ENCODE measurements at places on chromosomes 1 and 21.
A peak's percentile ranks its signal among the peaks of the same experiment; 100 is the strongest.

DNA sequence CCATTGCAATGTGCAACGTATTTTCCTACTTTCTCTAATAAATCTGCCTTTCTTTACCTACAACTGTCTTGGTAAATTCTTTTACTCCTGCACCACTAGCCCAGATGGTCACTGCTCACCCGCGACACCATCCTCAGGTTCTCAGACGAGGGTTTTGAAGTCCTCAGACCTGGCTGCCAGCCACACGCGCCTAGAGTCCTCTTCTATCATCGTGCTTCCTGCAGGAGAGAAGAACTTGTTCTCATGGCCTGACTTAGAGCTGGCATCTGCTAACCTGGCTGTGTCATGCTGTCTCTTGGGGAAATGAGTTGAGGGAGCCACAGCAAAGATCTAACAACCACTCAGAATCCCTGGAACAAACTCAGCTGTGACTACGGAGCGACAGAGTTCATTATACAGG is 30.3 kb upstream of the PGBD5 start:
- no peak for DNase-seq

DNA sequence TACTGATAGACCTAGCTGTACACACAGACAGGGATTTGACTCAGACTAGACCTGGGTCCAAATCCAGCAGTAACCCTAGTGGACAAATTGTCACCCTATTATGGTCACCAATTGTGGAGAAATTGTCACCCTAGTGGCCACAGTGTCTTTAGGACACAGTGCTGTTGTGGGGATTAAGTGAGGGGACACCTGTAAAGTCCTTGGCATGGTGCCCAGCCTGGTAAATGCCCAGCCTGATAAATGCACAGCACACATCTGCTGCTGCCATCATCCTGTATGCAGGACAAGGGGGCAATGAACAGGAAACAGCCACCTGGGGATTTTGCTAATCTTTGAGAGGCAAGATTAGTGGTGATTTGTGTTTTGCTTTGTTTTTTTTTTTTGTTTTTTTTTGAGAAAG is 2.3 kb downstream of the TMEM61 start:
- no peak for DNase-seq

DNA sequence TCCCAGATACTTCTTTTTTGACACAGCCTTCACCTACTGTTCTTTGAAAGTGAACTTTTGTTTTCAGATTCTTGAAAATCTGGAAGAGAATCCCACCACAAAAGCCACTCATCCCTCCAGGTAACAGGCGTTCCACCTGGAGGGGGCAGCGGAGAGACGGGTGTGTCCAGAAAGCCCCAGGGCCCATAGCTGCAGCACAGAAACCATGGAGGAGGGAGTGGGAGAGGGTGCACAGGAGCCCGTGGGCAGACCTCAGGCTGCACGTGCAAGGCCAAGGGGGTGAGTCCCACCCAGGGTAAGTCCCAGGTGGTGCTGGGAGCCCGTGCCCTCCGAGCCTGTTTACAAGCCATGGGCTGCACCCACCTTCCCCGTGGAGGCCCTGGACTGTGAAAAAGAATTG is 86.5 kb downstream of the PSMG1 start:
- no peak for DNase-seq

DNA sequence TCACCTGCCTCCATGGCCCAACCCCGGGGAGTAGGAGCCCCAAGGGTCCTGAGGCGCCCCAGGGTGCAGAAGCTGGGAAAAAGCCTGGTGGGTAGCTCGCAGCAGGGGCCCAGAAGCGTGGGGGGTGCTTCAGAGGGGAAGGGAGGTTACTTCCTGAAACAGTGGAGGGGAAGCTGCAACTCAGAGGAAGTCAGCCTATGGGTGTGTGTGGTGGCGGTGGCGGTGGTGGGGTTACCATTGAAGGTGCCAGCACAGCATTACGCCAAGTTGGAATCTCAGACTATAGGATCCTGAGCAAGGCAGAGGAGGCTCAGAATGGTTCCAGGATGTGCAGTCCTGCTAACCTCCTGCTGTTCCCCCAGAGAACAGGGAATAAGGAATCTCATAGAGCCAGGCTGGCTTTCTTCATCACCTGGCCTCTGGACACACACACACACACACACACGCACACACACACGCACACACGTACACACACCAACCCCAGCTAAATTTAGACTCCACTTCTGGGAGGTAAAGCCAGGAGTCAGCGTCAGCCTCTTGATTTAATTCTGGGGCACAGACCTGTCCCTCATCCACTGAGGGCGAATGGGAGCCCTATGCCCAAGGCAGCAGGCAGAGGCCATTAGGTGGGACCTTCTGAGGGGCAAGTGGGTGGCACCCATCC is 1.3 kb downstream of the DENND4B start:
- DNase-seq: peak; percentile 68

DNA sequence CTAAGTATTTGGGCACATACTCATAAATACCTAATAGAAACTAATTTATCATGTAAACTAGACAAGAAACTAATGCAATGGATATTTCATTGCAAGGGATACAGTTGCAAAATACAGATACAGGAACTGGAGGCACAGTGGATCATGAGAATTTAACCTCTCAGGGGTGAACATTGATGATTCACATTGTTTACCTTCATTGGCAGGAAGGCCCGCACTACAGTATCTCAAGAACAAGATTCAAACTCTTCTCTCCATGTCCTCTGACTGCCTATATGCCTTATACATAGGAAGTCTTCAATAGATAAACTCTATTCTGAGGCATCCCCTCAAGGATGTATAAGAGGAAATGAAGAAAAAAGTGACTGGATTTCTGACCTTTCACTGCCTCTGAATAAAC is 18.4 kb upstream of the PTBP2 start:
- no peak for DNase-seq

DNA sequence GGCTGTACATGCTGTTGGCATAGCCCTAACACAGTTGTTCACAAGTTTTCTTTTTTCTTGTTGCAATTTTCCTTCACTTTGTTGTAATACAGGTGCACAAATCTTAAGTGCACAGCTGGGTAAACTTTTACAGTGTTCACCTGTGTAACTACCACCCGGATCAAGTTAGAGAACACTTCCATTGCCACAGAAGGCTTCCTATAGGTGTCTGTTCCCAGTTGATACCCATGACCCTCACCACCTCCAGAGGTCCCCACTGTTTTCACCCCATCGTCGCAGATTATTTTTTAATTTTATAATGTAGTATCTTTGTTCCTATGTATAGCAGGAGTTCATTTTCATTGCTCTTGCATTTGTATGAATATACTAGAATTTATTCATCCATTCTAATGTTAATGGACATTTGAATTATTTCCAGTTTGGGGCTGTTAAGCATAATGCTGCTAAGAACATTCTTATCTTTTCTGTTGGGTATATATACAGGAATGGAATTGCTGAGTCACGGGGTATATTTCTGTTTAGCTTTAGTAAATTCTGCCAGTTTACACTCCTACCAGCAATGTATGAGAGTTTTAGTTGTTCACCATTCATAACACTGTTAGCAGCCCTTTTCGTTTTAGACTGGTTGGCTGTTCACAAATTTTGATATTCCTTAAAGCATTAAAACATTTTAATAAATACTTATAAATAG is 16.4 kb downstream of the SPRTN start:
- no peak for DNase-seq

DNA sequence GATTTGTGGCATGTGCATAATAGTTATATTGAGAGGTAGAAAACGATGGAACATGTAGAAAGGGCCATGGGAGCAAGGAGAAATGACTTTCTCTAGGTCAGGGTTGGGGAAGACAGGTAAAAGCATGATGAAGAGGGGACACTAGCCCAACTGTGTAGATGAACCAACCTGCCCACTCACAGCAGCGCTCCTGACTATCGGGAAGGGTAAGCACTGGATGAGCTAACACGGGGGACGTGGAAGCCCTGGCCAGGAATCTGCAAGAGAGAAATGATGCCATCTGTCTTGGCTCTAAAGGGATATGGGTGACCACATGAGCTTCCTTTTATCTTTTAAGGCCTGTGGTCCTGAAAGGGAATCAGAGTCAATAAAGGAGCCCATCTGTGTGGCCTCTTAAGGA is 36.2 kb upstream of the TMEM125 start:
- DNase-seq: no peak

DNA sequence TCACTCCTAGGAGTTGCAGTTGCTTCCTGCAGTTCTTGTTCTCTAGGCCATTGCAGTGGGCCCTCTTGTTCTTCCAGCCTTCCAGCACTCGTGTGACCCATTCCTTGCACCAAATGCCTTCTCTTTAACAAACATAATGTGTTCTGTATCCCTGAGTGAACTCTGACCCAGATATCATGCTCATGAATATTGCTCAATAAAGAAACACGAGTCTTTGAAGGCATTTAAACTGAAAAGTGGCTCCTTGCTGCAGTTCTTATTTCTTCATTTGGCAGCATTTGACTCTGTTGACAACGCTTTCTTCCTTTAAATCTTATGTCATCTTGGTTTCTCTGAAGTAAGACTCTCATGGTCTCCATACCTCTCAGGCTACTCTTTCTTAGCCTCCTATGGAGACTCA is 100.7 kb upstream of the PDE4B start:
- no peak for DNase-seq

DNA sequence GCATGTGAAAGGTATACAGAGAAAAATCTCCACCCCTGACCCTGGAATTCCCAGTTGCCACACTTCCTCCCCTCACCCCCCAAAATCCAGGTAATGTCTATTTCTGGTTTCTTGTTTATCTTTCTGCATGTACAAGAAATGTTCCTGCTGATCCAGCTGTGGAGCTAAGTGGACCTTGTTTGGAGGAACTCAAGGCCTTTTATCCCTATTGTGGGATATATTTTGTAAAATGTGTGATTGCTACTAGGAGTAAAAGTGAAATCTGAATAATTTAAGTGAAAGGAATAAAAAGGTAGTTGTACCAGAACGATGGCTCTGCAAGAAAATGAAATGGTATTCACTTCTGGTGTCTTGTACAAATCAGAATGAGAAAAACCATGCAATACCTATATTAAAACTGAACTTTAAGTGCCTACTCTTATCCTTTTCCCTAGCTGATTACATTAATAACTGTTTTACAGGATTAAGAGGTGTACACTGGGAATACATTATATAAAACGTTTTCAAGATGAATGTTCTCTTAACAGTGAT is 3.0 kb downstream of the SPEN start:
- no peak for DNase-seq

GRCh38 chr1:229003233-229004031 is 267.5 kb upstream of the RAB4A start:
- DNase-seq: no peak

All from activated CD4-positive, CD25-positive, alpha-beta regulatory T cell (primary cell).